ENCODE measurements at places on chromosomes 2 and 18. TPM values are rescaled to one million over a fixed set of nuclear protein-coding genes. Genes with fewer than 3 reads are reported as not detected.
A peak's percentile ranks its signal among the peaks of the same experiment; 100 is the strongest.

DDX18 gene
- 26.8 TPM for total RNA-seq

ANO7 gene
- 6.7 TPM for total RNA-seq

GRCh38 chr2:166494140-166494624 lies at the start of gene SCN7A:
TSS of gene SCN7A (minus strand) at chr2:166494249. CDS start at chr2:166477696, 16,553 bp downstream.
- no peak for DNase-seq
- no peak within 1 kb of the TSS for H3K27ac ChIP-seq
- H3K4me3 ChIP-seq: peak within 1 kb of the TSS; percentile 35
- no peaks in the 10 kb centered on the region for H3K36me3 ChIP-seq
- no peaks in the 10 kb centered on the region for H3K4me1 ChIP-seq

DNA sequence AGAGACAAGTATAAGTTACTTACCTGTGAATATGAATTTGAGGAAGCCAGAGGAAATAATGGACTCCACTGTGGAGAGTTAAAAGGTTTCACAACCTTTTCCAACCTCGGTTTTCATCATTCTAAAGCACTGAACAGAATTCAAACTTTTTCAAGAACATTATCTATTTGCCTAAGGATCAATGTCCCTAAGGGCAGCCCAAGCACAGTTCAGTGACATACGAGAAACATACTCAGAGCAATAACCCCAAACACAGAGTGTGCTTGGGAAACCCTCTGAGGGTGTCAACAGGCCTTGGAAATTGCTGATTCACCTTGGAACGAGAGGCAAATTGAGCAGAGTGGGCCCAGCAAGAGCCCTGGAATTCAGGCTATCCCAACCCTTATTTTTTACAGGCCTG lies at the start of gene ABCB11:
Gene ABCB11, minus strand, starts transcription at position 123 of the 400 bp plus-strand sequence. CDS start 13,199 bp downstream, outside the sequence.
- H3K27me3 ChIP-seq: no peaks in the 10 kb centered on the region
- H3K27ac ChIP-seq: no peak within 1 kb of the TSS
- DNase-seq: no peak
- no peaks in the 10 kb centered on the region for H3K36me3 ChIP-seq
- no peaks in the 10 kb centered on the region for H3K4me1 ChIP-seq
- H3K4me3 ChIP-seq: no peak within 1 kb of the TSS

DNA sequence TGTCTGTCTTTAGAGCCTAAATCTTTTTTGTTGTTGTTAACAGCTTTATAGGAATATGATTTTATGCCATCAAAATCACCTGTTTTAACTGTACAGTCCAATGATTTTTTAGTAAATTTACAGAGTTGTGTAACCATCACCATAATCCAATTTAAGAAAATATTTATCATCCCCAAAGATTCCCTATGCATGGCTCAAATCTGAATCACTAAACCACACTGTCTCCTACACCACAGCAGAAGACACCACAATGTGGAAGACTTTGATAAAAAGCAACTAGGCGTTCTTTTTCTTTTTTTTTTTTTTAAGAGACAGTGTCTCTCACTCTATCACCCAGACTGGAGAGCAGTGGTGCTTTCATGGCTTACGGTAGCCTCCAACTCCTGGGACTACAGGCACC lies 99.6 kb downstream of the TXNL1 start:
- no peak overlapping the region for H3K27ac ChIP-seq
- H3K27me3 ChIP-seq: no peaks in the 10 kb centered on the region
- H3K4me3 ChIP-seq: no peak overlapping the region
- no peaks in the 10 kb centered on the region for H3K4me1 ChIP-seq

DNA sequence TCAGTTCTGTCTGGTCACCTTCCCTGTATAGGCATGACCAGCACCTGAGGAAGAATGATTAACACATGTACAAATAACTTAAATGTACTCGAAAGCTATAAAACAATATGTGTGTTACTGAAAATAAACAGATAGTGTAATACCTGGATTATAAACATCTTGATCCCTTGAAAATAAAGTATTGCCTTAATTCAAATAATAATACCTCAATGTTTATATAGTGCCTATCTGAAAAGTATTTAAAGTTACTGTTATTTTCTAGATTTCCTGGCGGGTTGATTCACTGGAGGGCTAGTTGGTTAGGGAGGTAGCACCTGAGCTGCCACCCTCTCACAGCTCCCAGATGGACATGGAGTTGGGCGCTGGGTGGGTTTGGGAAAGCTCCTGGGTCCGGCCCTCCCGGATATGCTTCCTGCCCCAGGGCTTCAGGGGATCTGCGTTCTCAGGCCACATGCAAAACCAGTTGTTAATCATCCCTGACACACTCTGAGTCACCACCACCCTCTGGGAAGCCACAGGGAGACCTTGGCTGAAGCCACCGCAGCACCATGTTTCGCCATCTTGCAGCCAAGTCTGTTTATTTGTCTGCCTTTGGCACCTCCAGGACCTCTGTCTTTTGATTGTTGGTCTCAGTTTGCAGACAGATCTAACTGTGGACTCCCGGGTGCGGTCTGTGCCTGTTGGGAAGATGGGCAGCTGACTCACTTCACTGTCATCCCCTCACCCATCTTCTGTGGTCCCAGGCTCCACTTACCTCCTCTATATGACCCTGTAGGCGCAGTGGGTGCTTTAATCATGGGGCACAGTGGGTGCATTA lies 35.3 kb downstream of the RAB31 start:
- H3K27ac ChIP-seq: no peak overlapping the region
- no peaks in the 10 kb centered on the region for H3K27me3 ChIP-seq
- DNase-seq: no peak
- H3K36me3 ChIP-seq: no peaks in the 10 kb centered on the region
- H3K4me3 ChIP-seq: no peak overlapping the region

GRCh38 chr2:174449033-174449432 lies 37.8 kb downstream of the GPR155 start:
- DNase-seq: no peak
- no peaks in the 10 kb centered on the region for H3K4me1 ChIP-seq
- H3K27me3 ChIP-seq: no peaks in the 10 kb centered on the region
- no peak overlapping the region for H3K4me3 ChIP-seq

GRCh38 chr18:42086288-42086687 lies 131.3 kb downstream of the PIK3C3 start:
- no peak for DNase-seq
- H3K4me1 ChIP-seq: no peaks in the 10 kb centered on the region
- no peak overlapping the region for H3K4me3 ChIP-seq
- H3K27me3 ChIP-seq: no peaks in the 10 kb centered on the region
- no peak overlapping the region for H3K27ac ChIP-seq

DNA sequence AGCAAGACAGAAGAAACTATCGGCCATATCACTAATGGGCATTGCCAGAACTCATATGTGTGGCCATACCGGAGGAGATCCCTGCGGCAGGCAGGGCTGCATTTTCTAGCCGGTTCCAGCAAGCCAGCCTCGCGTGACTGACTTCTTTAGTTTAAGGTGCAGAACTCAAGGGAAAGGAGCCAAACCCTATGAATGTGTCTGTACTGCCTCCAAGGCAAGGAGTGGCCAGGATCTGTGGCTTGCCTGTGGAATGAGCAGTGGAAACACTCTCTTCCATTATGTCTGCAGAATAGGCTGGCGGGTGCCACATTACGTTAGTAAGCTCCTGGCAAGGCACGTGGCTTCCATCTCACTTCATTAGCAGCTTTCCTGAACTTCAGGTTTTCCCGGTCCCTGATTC lies 137.6 kb downstream of the ATL2 start:
- no peak for DNase-seq
- no peaks in the 10 kb centered on the region for H3K4me1 ChIP-seq
- H3K27ac ChIP-seq: no peak overlapping the region
- no peak overlapping the region for H3K4me3 ChIP-seq

DNA sequence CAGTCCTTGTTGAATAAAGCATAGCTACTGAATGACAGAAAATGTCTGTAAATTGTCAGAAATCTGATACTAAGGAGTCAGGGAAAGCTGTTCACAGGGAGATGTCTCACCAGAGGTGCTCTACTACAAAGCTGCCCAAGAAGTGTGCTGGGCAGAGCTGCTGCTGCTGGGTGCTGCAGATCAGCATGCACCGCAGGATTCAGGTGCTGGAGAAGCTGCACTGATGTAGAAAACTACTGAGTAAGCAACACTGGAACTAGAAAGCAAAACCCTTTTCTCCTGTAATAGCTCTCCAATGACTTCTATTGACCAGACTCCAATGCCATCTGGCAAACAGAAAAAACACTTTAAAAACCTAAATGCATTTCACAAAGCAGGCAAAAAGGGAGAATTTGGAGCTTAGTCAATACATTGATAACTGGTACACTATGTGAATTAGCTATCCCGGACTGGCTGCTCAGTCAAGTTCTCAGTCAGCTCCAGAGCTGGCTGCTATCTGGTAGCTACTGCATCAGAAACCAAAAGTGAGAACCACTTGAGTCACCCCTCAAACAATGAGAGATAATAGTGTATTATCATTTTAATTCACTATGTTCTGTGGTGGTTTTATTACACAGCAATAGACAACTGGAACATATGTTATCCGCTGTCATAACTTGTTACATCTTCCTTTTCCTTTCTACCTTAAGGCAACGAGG lies 493.1 kb downstream of the CPS1 start:
- no peak overlapping the region for H3K27ac ChIP-seq
- H3K4me3 ChIP-seq: no peak overlapping the region
- no peaks in the 10 kb centered on the region for H3K27me3 ChIP-seq
- H3K4me1 ChIP-seq: no peaks in the 10 kb centered on the region
- no peaks in the 10 kb centered on the region for H3K36me3 ChIP-seq

GRCh38 chr18:9742524-9743131 lies 34.5 kb downstream of the RAB31 start:
- no peak for DNase-seq
- peaks cover 14% of the 10 kb centered on the region for H3K4me1 ChIP-seq
- H3K27me3 ChIP-seq: no peaks in the 10 kb centered on the region
- no peaks in the 10 kb centered on the region for H3K36me3 ChIP-seq
- H3K4me3 ChIP-seq: peak overlapping the region; percentile 26
- H3K27ac ChIP-seq: no peak overlapping the region

DNA sequence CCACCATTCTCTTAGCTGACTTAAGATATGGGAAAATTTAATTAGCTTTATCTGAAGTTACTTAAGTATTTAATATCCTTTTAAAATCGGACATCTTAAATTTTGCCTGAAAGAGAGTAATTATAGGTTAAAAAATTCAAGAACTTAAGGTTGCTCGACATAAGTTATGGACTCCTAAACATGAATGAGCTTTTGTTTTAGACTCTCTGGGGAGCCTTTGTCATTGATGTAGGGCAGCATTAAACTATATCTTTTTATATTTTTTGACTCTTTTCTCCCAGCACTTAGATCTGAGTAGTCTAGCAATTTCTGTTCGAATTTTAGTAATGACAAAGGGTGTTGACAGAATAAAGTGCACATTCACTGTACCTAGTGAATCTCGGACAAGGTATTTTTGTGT lies 4.7 kb downstream of the PHLPP1 start:
- no peak overlapping the region for H3K4me3 ChIP-seq
- no peaks in the 10 kb centered on the region for H3K36me3 ChIP-seq
- DNase-seq: no peak
- H3K27ac ChIP-seq: no peak overlapping the region
- H3K27me3 ChIP-seq: no peaks in the 10 kb centered on the region
